Hippocampal formation (tissue), 2 donors: ENCODE measurements at places on chromosomes 4 and X.

DNA sequence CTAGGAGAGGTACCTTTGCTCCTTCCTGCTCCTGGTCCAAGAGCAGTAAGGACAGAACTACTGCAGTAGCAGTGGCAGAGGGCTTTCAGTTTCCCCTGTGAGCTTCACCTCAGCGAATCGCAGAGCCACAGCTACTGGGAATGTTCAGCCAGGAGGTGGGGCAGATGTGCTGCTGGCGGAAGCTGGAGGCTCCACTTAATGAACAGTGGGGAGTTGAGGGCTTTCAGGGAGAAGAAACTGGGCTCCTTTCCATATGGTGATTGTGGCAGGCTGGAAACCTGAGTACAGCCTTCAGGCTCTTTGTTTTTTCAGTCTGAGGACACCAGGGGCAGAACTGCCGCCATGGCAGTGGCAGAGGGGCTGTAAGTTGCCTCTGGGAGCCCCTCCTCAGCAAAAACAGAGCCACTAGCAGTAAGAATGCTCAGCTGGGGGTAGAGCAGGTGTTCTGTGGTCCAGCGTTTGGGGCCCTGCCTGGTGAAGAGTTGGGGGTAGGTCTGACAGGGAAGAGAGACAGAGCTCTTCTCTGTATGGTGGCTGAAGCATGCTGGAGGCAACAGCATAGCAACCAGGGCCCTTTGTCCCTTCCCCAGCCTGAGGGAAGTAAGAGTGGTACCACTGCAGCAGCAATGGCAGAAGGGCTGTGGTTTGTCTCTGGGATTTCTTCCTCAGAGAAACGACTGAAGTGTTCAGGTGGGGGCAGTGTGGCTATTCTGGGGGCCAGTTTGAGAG, 106.0 kb upstream of the GRXCR1 start:
- no peak for DNase-seq

DNA sequence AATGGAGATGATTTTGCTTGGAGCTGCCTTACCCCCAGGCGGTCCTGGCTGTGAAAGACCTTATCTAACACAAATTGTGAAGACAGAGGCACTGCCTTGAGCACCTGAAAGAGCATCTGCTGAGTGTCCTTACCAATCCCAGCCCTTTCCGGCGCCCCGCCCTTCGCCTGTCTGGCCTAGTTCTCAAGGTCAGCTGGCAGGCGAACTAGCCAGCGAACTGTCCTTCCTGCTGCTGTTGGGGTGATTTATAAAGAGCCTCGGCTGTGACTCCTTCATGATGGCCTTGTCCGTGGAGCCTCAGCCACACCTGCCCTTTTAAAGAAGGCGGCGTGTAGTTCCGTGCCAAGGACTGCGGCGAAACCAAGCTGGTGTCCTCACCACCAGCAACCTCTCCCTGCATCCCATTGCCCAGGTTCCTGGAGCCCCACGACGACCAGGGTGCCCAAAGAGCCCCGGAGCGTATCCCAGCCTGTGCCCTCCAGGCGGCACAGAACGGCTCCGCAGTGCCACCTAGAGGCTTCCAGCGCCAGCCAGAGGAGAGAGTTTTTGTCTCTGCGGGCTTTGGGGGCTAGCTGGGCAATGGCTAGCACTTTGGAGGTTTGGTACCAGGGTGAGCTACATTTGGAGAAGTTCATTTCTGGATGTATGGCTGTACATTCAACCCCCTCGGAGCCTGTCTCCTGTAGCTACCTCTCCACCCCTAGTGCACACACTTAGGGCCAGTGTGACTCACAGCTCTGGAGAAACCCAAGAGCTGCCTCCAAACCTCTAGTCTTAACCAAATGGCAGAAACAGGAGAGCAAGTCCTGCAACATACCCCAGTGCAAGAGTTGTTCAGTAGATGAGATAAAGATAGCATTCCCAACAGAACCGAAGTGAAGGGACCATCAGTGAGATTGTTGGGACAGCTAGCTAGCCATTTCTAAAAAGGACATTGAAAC, 36.8 kb upstream of the VMA21 start:
- DNase-seq, result no peak

GRCh38 chr4:31106419-31106818, 386.2 kb downstream of the PCDH7 start:
- DNase-seq, result no peak

DNA sequence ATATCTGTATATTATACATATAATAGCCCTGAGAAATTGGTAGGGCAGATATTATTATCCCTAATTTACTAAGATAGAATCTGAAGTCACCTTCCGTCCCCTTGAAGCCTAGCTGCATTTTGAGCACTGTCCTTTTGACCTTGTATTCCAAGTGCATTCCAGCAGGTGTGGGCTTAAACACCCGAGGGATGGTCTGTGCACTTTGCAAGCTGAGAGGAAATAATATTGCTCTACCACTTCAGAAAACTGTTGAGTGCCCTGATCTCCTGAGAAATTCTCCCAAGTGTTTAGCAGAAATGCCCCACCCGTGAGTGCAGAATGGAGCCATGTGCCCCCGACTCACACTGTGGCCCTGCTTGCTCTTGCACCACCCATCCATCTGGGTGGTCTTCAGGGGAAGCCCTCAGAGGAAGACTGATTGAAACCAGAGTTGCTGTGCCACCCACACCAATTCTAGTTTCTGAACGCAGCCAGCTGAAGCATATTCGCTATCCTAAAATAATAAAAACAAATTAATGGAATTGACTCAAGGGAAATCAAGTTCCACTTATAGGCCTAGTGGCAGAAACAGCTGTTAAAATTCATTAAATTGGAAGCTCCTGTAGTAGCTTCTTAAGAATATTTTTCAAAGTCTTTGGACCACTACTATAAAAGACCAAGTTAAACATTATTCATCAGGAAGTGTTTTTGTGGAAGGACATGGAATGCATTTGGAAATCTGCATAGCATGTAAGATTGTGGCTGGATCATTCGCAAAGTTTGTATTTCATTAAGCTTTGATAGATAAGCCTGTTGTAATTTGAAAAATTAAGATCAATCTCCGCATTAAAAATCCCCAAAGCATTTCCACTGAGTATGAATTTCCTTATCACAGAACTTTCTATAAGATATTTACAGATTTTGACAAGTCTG, 41.3 kb upstream of the PRKG2 start:
- DNase-seq, result no peak

GRCh38 chr4:102627831-102628523, 126.8 kb downstream of the NFKB1 start:
- DNase-seq, result no peak

GRCh38 chr4:105210916-105211315, 64.2 kb downstream of the TET2 start:
- no peak for DNase-seq

GRCh38 chr4:146105464-146105863, 70.1 kb upstream of the LSM6 start:
- no peak for DNase-seq

- DNase-seq, result no peak
These were observed at the start of gene ARHGEF6 for GRCh38 chrX:136780763-136781162. Gene ARHGEF6, minus strand, starts transcription at chrX:136780932. Its CDS starts 50 bp downstream, at chrX:136780882.

- DNase-seq, result no peak
These were observed 213.6 kb downstream of the CBLL2 start for GRCh38 chrX:22486296-22486695.

GRCh38 chr4:39541987-39542610, 14.9 kb upstream of the UGDH start:
- no peak for DNase-seq
